ENCODE measurements at places on chromosomes 5 and 9. TPM values are rescaled to one million over a fixed set of nuclear protein-coding genes. Genes with fewer than 3 reads are reported as not detected.

NRARP gene
- 64.3 TPM for total RNA-seq

JMY gene
- total RNA-seq, result 11.1 TPM

FCN2 gene
- not detected for total RNA-seq

CDH18 gene
- not detected for total RNA-seq

SPATA9 gene
- 0.65 TPM for total RNA-seq

KIF20A gene
- 61.7 TPM for total RNA-seq

NDUFS6 gene
- 35.4 TPM for total RNA-seq

ADAMTSL1 gene
- total RNA-seq, result 63.9 TPM

CENPK gene
- total RNA-seq, result 14.0 TPM

PCDHGB6 gene
- 6.2 TPM for total RNA-seq

Measured in vein endothelial cell (primary cell).